ENCODE measurements at places on chromosomes 1 and 21.

- no peak for DNase-seq
Measured at GRCh38 chr1:61130338-61131000, 48.1 kb downstream of the NFIA start.

DNA sequence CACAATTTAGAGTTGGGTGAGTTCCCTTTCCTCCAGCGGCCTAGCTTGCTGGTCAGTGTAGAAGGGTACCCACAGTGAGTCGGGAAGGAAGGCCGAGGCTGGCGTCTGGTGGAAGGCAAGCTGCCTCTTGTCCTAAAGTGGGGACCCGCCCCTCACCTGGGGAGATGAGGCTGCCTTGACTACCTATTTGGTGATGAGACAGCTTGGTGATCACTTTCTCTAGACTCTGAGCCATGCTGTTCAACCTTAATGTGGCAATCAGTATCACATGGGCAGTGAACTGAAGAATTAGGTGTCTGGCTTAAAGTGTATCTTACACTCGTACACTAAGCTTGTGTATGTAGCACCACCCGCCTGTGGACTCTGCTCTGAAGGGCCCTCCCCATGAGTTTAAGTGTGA lies 100.7 kb downstream of the COLGALT2 start:
- DNase-seq: no peak

DNA sequence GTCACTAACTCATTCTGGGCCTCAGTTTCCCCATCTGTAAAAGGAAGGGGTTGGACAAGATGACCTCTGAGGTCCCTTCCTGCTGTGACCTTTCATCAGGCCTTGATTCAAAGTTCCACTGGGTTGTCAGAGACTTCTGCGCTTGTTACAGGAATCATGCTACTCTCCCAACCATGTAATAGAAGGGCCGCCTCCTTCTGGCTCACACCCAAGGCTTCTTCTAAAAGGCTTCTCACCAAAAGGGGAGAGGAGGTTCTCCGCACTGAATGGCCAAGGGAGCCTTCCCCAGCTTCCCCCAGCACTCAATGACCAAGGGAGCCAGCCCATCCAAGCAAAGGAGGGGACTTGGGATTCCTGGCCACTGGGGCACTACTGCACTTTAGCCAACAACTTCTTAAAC lies 42.7 kb downstream of the GRHL3 start:
- DNase-seq: no peak

GRCh38 chr1:197862671-197863070 lies 39.8 kb upstream of the C1orf53 start:
- DNase-seq: no peak

- DNase-seq: no peak
Measured at GRCh38 chr1:117058810-117059209, 1.3 kb upstream of the TTF2 start.

GRCh38 chr21:42153046-42153686 lies 65.8 kb upstream of the ABCG1 start:
- DNase-seq: no peak

GRCh38 chr21:34336756-34337391 lies 26.9 kb upstream of the KCNE2 start:
- DNase-seq: no peak

DNA sequence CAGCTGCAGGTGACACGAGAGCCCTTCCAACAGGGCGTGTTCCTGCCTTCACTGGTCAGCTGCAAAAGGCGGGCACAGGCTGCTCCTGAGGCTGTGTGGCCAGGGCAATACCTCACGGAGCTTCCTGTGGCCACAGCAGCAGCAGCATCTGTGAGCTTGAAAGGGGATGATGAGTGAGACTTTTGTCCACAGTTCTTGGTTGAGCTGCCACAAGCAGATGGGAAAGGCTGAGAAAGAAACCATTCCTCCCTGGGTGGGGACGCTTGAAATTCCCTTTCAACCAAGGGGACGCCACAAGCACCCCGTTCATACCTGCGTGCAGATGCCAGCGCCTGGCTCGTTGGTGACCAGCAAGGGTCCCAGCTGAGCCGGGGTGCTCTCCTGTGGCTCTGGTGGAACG lies 37.6 kb downstream of the B3GALT5 start:
- DNase-seq: no peak

GRCh38 chr1:118983558-118984041 lies 4.5 kb downstream of the TBX15 start:
- DNase-seq: no peak

- no peak for DNase-seq
Measured at GRCh38 chr1:112696578-112697314, 10.2 kb downstream of the RHOC start.

All from cortex of kidney (tissue), 1 donor.